Activated naive CD4-positive, alpha-beta T cell treated with anti-CD3 and anti-CD28 coated beads, Interleukin-2, amount 10 ng/mL, durations not matched to agents 7 days and 5 days (primary cell): ENCODE measurements at places on chromosomes 6 and 20.

DNA sequence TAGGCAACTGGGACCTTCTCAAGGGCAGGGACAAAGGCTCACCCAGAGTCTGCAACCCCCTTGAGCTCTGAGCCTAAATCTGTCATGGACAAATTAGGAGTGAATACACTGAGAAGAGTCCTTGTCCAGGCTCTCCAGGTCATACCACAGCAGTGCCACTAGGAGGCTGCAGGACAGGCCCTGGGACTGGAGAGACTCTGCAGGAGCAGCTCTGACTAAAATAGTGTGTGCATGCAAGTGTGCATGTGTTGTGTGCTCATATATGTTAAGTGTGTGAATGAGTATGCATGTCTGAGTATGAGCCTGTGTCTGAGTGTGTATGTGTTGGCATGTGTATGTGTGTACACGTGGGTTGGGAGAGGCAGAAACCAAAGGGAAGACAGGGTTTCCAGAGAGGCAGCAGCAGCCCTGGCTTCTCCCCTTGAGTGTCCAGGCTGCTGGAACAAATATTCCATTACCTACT is 27.1 kb downstream of the MRPL14 start:
- peak; percentile 54 for DNase-seq

GRCh38 chr6:13724182-13724581 is 12.5 kb upstream of the RANBP9 start:
- no peak for DNase-seq

GRCh38 chr6:130385064-130385695 is 19.4 kb downstream of the TMEM200A start:
- DNase-seq = no peak

- DNase-seq = no peak
Measured at GRCh38 chr6:50071921-50072320, 22.2 kb upstream of the DEFB112 start.

GRCh38 chr6:5472571-5472970 is 211.3 kb downstream of the FARS2 start:
- no peak for DNase-seq

DNA sequence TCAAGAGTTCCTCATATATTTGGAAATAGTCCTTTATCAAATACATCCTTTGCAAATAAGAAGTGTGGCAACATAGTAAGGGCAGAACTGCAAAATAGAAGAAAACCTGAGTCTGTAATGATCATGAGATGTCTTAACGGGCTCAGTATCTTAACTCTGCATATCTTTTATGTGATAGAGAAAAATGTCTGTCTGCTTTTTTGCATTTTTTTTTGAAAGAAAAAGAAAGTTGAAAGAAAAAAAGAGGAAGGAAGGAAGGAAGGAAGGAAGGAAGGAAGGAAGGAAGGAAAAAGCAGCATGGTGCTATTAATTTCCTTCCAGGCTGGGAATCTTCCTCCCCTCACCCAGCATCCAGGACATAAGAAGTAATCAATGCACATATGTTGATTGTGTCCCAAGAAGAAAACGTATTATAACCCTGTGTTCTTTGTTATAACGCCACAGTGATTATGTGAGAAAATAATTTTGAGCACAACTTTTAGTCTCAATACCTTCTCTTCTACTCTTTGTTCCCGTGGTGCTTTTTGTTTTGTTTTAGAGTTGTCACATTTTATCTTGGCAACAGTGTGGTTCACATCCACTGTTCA is 58.7 kb upstream of the PCSK2 start:
- DNase-seq = no peak

DNA sequence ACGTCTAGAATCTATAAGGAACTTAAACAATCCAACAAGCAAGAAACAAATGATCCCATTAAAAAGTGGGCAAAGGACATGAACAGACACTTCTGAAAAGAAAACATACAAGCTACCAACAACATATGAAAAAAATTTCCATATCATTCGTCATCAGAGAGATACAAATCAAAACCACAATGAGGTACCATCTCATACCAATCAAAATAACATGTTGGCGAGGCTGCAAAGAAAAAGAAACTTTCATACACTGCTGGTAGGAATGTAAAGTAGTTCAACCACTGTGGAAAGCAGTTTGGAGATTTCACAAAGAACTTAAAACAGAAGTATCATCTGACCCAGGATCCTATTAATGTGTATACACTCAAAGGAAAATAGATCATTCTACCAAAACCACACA is 243.9 kb upstream of the RUNX2 start:
- DNase-seq = no peak

DNA sequence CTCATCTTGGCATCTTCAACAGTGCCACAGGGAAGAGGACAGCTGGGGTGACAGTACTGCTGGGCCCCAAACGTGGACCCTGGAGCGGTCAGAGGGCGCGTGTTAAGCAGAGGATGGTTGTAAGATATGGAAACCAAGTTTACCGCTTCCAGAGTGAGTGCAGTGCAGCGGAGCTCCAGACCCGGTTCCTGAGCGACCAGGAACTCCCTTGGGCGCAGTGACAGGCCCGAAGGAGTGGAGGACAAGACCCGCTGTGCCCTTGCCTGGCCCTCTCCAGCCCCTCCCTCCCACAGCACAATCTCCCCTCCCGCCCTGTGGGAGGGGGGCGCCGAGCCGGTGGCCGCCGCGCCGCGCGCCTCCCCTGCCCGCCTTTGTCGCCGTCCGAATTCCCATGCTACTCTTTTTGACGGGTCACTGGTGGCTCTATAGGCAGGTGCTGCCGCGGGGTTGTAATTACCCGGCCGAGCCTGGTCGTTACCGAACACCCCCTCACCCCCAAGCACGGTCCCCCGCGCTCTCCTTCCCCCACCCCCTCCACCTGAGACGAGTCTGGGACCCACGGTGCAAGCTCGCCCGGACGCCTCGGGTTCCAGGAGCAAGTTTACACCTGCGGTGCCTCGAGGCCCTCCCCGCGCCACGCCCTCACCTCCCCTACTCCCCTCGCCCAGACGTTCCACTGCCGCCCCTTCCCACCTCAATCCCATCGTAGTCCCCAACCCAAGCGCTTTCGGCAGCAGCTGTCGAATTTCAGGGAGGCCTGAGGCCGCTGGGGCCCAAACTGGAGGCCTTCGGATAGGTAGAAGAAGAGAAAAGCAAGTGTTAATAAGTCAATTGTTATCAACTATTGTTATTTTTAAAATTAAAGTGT is 3.9 kb downstream of the NR2E1 start:
- no peak for DNase-seq

GRCh38 chr6:111210194-111210728 is 123.0 kb downstream of the SLC16A10 start:
- no peak for DNase-seq

- no peak for DNase-seq
Measured at GRCh38 chr6:38688579-38689087, 14.3 kb downstream of the GLO1 start.

GRCh38 chr6:28543651-28544610 is 18.2 kb downstream of the GPX5 start:
- peak; percentile 29 for DNase-seq
